Epithelial cell of prostate (primary cell): ENCODE measurements at places on chromosomes 1 and 21.

- no peak for DNase-seq
Measured at GRCh38 chr1:214458541-214458940, 92.9 kb downstream of the PTPN14 start.

DNA sequence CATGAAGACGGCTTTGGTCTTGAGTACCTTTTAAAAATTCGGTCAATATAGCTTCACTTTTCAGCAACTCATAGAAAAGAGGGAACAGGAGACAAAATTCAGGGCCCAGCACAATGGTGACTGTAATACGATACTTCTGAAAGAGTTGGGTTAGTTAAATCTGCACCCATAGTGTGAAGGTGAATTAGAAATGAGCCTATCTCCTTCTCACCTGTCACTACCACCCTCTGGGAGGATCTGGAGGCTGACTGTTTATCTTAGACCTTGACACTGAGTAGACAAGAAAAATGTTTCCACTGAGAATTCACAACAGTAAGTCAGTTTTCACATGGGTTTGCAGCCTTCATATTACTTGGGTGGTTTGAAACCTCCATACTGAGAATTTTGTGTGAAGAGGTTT, 57.9 kb upstream of the HMGB4 start:
- DNase-seq, result no peak

- DNase-seq, result no peak
Measured at GRCh38 chr1:229328598-229329362, 14.1 kb downstream of the CCSAP start.

GRCh38 chr1:165637427-165637826, 6.4 kb downstream of the MGST3 start:
- no peak for DNase-seq

DNA sequence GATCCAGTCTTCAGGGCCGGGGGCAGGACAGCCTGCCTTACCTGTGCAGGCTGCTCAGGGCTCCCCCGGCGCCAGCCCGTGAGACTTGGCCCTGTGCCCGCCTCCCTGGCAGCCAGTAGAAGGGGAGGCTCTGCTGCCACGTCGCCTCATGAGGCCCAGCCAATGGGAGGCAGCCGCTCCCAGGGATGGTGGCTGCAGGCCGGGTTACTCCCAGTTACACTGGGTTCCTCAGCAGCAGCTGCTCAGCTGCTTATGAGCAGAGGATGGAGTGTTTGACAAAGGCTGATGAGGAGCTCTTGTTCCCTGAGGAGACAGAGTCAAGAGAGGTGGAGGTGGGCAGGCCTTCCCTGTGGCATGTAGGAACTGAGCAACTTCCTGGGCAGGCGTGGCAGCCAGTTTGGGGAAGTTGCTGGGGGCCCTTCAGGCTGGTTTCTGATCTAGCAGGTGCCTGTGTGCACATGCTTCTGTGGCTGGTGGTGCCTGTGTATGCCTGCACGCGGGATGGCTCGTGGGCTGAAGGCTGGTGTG, 5.5 kb downstream of the MFSD2A start:
- no peak for DNase-seq

DNA sequence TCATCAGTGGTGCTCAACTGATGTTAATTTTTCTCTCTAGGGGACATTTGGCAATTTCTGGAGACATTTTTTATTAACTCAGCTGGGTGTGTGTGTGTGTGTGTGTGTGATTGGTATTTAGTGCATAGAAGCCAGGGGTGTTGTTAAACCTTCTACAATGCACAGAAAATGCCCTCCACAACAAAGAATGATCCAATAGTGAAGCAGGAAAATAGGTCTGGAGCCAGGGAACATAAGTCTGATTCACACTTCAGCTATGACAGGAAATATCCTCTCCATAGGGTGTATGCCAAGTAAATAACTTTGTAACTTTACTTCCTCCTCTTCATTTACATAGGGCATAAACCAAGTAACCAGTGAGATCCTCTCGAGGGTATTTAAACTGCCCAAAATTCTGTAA, 25.1 kb upstream of the TMEM61 start:
- DNase-seq, result no peak

GRCh38 chr1:247357781-247358211, 26.1 kb upstream of the ZNF496 start:
- DNase-seq, result no peak

- DNase-seq, result no peak
Measured at GRCh38 chr21:46425571-46425970, 33.1 kb upstream of the DIP2A start.

- no peak for DNase-seq
Measured at GRCh38 chr1:31383967-31384366, 11.1 kb upstream of the FABP3 start.

DNA sequence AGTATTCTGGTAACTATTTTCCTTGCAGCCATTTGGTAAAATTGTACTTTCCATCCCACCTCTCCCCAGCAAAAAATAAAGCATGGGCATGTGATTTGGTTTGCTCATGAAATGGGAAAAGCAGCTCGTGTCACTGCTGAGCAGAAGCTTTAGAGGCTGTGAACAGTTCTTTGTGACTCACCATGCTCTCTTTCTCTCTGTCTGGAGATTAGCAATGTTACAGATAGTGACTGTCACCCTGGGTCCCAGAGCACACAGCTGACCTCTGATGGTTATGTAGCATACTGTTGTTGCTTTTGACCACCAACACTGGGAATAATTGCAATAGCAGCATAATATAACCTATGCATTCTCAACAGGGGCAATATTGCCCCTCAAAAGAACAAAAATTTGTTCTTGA, 70.6 kb downstream of the RGS2 start:
- DNase-seq, result no peak

DNA sequence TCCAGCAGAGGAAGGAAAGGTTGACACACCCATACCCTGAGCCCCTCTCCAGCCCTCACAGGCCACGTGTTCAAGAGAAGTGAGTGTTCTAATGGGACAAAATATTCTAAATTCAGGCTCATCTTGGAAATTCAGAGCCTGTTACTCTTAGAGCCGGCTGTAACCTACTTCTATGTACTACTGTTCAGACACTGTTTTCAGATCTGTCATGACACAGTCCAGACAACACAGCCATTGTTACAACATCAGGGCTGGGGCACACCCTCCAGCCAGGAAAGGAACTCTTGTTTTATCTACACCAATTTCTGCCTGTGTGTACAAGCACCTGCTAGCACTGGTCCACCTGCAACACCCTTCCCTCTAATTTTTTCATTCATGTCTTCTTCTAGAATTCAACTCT, 145.4 kb upstream of the C8B start:
- DNase-seq, result no peak

DNA sequence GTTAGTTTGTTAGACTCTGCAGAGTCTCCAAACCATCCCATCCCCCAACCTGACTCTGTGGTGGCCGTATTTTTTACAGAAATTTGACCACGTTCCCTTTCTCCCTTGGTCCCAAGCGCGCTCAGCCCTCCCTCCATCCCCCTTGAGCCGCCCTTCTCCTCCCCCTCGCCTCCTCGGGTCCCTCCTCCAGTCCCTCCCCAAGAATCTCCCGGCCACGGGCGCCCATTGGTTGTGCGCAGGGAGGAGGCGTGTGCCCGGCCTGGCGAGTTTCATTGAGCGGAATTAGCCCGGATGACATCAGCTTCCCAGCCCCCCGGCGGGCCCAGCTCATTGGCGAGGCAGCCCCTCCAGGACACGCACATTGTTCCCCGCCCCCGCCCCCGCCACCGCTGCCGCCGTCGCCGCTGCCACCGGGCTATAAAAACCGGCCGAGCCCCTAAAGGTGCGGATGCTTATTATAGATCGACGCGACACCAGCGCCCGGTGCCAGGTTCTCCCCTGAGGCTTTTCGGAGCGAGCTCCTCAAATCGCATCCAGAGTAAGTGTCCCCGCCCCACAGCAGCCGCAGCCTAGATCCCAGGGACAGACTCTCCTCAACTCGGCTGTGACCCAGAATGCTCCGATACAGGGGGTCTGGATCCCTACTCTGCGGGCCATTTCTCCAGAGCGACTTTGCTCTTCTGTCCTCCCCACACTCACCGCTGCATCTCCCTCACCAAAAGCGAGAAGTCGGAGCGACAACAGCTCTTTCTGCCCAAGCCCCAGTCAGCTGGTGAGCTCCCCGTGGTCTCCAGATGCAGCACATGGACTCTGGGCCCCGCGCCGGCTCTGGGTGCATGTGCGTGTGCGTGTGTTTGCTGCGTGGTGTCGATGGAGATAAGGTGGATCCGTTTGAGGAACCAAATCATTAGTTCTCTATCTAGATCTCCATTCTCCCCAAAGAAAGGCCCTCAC, at the start of gene OLIG2:
TSS of gene OLIG2 (plus strand) at position 447 of the 954 bp plus-strand sequence. CDS start 928 bp downstream, outside the sequence.
- DNase-seq, result no peak

GRCh38 chr1:229950020-229950419, 117.0 kb upstream of the GALNT2 start:
- no peak for DNase-seq

GRCh38 chr1:246689409-246690008, 34.7 kb upstream of the SCCPDH start:
- DNase-seq, result no peak

- DNase-seq, result no peak
Measured at GRCh38 chr1:35151220-35151619, 41.7 kb downstream of the SFPQ start.

DNA sequence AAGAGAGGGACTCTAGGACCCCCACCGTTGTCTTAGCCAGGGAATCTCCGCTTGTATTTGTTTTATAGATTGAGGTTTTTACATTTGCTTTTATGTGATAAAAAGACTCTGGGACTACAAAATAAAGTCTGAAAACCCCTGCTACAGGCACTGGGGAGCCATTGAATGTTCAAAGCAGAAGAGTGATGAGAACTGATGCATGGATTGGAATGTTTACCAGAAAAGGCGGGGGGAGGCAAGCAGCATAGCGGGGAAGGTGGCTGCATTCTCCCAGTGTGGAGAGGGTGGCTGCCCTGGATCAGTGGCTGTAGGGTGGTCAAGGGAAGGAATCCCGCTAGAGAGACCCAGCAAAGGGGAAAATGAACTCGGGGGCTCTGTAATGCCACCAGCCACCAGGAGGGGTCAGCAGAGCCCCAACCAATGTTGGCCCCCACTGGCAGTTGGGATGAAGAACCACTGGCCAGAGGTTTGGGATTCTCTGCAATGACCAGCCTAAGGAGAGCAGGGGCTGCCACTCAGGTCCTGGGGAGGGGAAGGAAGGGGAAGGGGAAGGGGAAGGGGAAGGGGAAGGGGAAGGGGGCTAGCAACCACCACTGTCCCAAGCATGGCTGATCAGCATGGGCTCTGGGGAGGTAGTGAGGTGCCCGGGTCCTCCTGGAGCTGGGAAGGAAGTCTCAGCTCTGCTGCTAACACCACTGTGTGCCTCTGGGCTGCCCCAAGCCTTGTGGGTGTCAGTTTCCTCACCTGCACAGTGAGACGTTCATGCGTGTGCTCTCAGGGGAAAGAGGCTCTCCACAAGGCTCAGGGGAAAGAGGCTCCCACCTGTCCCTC, 19.2 kb upstream of the PEF1 start:
- no peak for DNase-seq

DNA sequence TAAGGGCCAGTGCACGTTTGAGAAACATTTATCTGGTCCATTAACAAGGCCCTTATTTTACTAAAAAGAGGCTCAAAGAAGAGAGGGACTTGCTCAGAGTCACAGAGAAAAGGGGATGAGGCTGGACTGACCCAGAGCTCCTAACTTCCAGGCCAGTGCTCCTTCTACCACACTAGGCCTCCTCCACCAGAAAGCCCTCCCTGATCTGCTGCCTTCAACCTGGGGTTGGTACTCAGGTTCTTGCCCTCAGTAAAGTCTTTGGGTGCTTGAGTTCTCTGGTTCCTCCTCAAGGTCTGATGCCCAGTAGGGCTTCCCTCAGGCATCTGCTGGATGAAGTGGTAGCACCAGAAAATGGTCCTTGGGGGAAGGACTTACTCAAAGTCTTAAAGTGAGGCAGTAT, 26.0 kb downstream of the TTC39A start:
- DNase-seq, result no peak

- DNase-seq, result no peak
Measured at GRCh38 chr1:87650306-87650705, 321.6 kb downstream of the LMO4 start.

DNA sequence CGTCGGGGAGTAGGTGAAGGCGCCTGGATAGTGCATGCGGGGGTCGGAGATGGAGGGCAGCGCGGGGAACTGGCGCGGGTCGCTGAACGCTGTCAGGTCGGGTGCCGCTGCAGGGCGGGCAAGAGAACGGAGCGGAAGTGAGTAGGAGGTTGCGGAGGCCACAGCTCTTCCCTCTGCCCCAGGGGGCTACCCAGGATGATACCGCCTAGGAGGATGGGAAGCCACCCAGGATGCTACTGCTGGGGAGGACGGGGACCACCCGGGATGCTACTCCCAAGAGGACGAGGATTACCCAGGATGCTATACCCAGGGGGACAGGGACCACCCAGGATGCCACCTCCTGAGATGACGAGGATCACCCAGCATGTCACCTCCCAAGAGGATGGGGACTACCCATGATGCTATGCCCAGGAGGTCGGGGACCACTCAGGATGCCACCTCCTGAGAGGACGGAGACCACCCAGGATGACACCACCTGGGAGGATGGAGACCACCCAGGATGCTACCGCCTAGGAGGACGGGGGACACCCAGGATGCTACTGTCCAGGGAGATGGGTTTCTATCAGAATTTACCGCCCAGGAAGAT, 123.8 kb downstream of the CLIC6 start:
- no peak for DNase-seq

DNA sequence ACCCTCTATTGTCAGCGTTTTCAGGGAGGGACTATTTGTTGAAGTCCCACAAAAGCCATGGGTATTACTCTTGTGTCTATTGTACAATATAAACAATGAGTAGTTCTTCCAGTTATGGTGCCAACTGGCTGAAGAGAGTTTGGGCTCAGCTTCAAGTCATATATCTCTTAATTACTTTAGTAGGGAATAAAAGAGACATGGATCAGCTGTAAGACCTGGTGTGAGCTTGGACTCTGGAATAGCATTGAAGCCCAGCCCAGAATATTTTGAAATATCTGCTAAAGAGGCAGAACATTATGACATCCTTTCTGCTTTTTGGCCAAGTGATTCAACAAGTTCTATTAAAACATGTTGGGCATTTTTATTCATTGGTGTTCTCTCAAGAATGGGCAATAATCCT, 224.9 kb downstream of the BACH1 start:
- DNase-seq, result no peak

GRCh38 chr1:87673748-87674147, 345.1 kb downstream of the LMO4 start:
- DNase-seq, result no peak

GRCh38 chr1:203117611-203118575, 9.6 kb upstream of the ADORA1 start:
- DNase-seq, result no peak

DNA sequence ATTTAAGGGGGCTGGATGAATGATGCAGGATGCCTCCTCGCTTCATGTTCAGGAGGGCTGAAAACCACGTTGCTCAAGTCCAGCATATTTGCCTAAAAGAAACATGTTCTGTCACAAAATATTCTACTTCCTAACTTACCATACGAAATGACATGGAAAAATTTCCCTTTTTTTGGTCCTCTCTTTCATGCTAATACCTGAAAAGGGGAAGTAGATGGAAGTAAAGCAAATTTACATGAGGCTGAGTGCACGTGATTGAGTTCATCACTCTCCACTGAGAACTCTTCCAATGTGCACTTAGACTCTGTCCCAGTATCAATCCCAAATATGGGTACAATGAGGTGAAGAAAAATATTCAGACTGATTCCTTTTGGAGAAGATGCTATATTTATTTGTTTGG, 23.0 kb downstream of the XCL2 start:
- no peak for DNase-seq
